ENCODE measurements at places on chromosomes 13 and 19.

- no peak for DNase-seq
Measured at GRCh38 chr19:6239401-6239844, 40.4 kb downstream of the MLLT1 start.

DNA sequence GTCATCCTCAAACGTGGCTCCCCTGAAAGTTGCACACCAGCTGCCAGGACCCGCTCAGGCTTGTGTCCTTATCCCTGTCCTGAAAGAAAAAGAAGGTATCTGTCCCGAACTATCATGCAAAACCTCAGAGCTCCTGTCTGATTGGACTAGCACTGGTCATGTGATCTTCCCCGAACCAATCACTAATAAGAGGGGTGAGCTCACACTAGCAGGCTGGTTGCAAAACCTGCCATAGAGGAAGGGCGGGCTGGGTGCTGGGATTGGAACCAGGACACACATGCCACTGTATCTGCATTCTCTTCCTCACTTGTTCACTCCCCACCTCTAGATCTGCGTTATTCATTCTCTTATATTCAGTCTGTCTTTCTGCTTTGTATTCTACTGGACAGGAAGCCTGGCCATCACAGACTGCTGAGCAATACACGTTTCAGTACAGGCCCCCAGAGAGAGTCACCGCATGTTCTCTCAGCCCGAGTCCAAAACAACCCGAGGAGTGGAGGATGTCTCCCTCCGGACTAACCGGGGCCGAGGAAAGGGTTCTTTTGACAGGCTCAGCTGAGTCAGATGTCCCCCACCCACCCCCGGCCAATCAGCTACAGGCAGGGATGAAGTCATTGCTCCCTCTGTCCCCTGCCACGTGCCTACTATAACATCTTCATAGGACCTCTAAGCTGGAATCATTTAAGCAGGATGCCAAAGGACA is 97.7 kb downstream of the SIPA1L3 start:
- peak; percentile 72 for DNase-seq

GRCh38 chr13:113947311-113948033 is 26.4 kb downstream of the C13orf46 start:
- no peak for DNase-seq

DNA sequence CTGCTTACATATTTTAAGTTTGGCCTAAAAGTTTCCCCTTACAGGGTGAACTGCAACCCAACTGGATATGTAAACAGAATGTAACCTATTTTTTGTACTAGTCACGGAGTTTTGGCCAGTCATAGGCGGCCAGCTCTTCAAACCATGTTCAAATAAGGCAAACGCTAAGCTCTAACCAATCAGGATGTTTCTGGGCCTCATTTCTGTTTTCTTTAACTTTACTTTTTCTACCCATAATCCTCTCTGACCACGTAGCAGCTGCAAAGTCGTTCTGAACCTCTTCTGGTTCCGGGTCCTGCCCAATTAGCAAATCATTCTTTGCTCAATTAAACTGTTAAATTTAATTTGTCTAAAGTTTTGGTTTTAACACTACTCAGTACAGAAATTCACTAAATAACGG is 8.2 kb upstream of the ZMYM2 start:
- DNase-seq = no peak

GRCh38 chr19:8592231-8593009 is 15.2 kb upstream of the MYO1F start:
- peak; percentile 94 for DNase-seq

- DNase-seq = no peak
Measured at GRCh38 chr13:48782429-48782840, 128.7 kb downstream of the CYSLTR2 start.

- DNase-seq = no peak
Measured at GRCh38 chr19:3008994-3009393, 20.1 kb downstream of the TLE2 start.

DNA sequence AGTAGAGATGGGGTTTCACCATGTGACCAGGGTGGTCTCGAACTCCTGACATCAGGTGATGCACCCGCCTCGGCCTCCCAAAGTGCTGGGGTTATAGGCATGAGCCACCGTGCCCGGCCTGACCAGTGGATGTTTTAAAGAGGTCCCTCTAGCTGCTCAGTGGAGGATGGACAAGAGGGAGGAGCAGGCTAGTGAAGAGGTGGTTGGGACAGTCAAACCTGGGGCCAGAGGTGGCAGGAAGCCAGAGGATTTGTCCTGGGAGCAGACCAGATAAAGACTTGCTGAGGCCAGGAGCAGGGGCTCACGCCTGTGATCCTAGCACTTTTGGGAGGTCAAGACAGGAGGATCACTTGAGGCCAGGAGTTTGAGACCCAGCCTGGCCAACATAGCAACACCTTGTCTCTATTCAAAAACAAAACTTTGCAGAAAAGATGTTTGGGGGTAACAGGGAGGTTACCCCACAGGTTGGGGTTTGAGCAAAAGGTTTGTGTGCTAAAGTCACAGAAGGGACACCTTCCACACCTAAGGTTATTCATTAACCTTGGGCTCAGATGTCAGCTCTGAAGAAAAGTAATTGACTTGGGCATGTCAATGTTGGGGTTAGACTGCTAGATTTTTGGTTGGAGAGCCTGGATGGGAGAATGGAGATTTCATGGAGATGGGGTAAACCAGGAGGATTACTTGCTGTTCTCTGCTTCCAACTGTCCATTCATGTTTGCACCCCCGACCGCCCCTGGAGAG is 9.0 kb downstream of the BCAM start:
- DNase-seq = no peak

DNA sequence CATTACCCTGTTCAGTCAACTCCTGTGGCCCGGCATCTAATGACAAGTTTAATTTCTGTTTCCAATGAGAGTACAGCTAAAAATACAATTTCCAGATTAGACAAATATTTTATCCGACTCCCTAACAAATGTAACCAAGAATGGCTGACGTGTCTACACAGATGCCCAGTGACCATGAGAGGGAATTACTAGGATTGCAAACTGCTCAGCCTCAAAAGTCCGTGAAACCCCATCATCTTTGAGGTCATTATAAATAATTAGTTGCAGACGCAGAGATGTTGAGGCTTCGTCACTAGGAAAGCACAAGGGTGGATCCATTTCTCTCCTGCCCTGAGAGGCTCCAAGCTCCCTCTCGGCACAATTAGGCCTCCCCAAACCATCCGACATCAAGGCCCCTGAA is 104.1 kb upstream of the ZNF507 start:
- DNase-seq = no peak

GRCh38 chr13:75760131-75761021 is 124.2 kb downstream of the LMO7 start:
- DNase-seq = no peak

All from amniotic stem cell (primary cell).